ELR (cell line): ENCODE measurements at places on chromosomes 16 and 17.

- no peak for DNase-seq
Observed at GRCh38 chr17:266701-267667, 85.5 kb upstream of the DOC2B start.

DNA sequence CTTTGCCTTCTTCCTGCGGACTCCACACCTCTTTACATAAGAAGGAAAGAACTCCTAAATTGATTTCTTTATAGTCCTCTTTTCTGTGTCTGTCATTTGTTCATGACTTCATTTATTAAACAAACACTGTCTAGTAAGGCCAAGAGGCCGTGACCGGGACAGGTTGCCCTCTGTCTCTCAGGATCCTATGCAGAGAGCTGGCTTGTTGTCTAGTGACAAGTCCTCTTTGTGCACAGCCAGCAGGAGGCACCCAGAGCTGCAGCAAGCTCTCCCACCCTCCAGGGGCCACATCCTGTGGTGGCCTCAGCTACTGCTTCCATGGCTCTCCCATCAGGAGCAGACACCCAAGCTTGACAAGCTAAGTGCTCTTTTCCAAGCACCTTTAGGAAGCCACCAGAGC lies 50.6 kb downstream of the PLD6 start:
- peak; percentile 36 for DNase-seq

- DNase-seq = no peak
Observed at GRCh38 chr16:24344784-24345183, 88.6 kb downstream of the CACNG3 start.

DNA sequence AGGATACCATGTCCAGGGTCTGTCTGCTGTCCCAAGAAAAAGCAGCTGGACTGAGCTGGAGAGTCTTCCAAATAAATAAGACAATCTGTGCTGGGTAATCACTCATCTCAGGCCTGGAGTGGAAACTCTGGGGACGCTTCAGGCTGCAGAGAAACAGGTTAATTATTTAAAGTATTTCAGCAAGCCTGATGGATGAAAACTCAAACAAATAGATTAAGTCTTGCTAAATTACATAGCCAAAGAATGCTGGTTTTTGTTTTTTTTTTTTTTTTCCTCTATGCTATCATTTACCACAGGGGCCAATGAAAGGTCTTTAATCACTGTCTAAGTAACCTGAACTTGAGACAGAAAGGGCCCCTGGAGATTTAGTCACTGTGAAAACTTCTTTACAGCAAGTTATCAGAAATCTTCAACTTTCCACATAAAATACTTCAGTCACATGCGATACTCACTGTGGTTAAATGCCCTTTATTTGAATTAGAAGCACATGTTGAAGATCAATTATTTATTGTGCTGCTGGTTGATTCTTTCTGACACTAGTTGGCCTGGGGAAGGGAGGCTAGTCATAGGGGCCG lies 31.0 kb upstream of the KCNJ2 start:
- DNase-seq = peak; percentile 19

- DNase-seq = no peak
Observed at GRCh38 chr16:20881503-20881878, 18.7 kb downstream of the DCUN1D3 start.

DNA sequence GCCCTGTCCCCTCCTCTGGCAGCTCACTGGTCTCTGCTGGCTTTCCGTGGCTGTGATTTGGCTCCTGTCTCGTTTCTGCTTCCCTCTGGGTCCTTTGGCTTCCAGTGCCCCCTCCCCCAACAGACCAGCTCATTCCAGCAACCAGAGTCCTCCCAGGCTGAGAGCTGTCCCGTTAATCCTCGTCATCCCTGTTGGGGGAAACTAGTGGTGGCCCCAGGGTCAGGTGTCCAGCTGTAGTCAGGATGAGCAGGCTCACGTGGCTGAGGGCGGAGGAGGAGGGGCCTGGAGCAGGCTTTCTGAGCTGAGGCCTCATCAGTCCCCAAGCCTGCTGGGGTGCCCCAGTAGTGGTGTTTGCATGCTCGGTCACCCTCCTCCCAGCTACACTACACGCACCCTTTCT lies 10.7 kb upstream of the CBX4 start:
- DNase-seq = no peak

DNA sequence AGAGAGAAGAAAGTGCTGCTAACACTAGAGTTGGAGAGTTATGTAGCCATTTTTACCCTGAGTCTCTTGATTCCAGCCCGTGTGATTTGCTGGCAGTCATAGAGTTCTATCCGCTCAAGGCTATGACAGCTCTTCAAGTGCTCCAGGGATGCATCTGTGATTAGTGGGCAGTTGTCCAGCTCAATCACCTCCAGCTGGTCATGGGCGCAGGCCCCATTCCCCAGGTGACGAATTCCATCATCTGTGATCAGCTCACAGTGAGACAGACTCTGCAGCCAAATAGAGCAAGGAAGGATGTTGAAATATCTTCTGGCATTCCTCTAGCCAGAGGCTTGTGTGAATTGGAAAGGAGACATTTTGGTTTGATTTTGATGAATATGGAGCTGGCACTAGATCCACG lies 38.4 kb upstream of the STAC2 start:
- no peak for DNase-seq

GRCh38 chr17:57459286-57459915 lies 203.1 kb downstream of the MSI2 start:
- DNase-seq = peak; percentile 90

DNA sequence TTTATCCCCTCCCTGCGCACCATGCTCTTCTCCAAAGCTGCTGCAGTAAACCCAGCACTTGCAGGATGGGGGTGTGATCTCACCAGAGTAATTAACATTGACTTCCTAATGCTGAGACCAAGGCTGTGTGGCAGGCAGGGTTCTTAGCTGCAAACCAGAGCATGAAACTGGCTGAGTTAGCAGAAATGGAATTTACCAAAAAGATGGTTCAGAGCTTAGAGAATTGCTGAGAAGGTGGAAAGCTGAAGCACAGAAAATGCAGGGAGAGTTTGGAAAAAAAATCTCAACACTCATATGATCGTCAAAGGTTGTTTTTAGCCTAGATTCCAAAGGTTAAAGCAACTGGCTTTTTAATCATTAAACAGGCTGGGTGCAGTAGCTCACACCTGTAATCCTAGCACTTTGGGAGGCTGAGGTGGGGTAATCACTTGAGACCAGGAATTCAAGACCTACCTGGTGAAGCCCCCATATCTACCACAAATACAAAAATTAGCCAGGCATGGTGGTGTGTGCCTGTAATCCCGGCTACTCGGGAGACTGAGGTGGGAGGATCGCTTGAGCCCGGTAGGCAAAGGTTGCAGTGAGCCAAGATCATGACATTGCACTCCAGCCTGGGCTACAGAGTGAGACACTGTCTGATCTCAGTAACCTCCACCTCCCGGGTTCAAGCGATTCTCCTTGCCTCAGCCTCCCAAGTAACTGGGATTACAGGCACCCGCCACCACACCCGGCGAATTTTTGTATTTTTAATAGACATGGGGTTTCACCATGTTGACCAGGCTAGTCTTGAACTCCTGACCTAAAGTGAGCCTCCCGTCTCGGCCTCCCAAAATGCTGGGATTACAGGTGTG lies 6.0 kb upstream of the TXNDC11 start:
- no peak for DNase-seq

GRCh38 chr17:50916708-50917417 lies 50.7 kb upstream of the TOB1 start:
- DNase-seq = peak; percentile 33
